AG10803 (cell line): ENCODE measurements at places on chromosomes 5 and 9.
A peak's percentile ranks its signal among the peaks of the same experiment; 100 is the strongest.

- DNase-seq: peak; percentile 3
Observed at GRCh38 chr5:89372176-89372575, 489.2 kb upstream of the MEF2C start.

DNA sequence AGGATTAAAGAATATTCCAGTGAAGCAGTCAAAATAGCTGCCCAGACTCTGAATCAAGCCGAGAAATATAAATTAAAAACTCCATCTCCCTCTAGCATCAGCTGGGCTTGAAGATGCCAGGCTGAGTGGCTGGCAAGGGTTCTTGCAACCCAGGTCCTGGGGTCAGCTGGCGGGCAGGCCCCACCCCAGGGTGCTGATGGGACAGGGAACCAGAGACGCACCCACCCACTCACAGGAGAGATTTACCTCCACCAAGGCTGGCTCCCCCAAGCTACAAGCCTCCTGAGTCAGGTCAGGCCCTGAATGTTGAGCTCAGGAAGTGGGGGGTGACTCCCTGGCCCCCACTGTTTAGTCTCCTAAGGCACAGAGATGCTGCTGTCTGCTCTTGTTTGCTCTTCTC lies 83.9 kb upstream of the HSPA9 start:
- no peak for DNase-seq

DNA sequence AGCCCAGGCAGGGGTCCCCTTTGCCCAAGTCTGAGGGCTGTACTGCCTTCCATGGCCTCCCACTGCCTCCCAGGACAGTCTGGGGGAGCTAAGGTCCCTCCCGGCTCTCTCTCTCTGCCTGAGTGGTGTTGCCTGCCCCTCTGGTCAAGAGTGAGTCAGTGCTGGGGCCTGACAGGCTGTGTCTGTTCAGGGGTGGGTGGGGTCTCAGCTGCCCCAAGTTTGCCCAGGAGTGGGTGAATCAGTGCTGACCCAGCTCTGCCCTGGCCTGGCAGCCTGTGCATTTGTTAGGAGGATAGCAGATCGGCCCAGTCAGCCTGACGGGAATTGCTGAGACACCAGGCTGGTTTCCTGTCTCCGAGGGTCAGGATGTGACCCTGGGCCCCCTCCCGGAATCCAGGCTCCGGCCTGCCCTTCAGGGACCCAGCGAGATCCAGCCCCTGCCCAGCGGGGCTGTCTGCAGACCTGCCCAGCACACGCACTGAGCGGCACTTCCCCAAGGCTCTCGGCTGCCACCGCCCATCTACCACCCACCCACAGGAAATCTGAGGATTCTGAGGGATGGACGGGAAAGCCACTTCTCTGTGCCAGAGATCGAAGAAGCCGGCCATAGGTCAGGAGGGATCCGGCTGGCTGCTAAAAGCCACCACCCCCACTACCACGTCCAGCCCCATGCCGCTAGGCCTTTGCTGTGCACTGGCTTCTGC lies 15.9 kb downstream of the ENG start:
- DNase-seq: peak; percentile 90

- no peak for DNase-seq
Observed at GRCh38 chr5:71737931-71738539, 19.0 kb downstream of the CARTPT start.

- DNase-seq: no peak
Observed at GRCh38 chr9:114059047-114059803, 18.9 kb downstream of the AMBP start.

DNA sequence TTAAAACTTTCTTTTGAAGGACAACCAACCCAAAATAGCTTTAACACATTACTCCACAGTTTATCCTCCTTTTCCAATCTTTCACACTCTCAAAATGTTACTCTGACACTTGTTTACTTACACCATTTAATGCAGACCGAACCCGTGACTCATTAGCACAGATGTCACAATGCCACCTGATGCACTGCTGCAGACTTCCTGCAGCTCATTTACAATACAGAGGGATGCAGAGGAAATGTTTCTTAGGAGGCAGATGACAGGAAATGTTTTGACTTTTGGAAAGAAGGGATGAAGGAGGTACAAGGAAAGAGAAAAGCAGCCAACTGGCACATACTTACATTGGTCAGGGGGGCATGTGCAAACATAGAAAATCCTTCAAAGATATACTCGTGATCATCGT lies 39.0 kb downstream of the DROSHA start:
- DNase-seq: no peak

DNA sequence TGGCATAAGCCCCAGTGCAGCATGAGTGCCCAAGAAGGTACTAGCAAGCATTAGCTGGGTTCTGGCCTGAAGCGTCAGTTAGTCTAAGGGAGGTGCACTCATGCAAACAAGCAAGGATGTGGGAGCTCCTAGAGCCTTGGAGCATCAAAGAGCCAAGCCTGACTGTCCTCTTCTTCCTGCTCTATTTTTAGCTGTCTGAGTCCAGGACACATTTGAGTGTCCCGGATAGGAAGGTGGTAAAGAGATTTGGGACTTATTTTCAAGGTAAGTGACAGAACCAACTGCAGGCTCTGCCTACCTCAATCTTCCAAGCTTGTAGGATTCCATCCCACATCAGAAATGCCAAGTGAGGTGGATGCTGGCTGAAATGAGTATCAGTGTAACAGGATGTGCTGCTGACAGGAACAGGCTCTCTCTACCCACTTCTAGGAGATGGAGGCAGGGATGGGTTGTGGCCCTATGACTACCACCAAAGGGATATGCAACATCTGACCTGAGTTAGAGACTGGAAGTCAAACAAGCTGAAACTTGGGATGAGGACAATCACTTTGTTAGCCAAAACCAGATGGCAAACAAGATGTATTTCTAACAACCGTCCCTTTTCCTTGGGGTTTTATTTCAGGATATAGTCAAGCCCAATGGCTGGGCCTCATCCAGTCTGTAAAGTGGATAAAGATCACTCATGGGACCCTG lies 15.1 kb downstream of the MACROH2A1 start:
- peak; percentile 53 for DNase-seq
